ENCODE measurements at places on chromosomes 16 and 17.

- DNase-seq, result peak; percentile 94
Measured at GRCh38 chr17:36463916-36464764, 22.3 kb upstream of the ZNHIT3 start.

DNA sequence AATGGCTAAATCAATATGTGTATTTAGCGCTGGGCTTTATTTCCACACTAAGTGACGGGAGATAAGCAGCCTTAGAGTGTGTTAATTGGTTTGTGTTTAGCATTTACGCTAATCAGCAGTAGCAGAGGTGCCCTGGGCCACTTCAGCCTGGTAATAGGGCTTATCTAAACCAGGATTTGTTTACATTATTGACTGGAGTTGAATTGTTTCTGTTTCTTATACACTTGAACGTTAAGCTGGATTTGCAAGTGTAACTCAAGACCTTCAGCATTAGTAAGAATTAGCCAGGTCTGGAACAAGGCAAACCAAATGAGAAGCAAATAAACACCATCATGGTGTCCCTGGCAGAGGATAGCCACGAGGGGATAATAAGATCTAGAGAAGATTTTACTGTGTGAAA is 313.6 kb downstream of the HS3ST4 start:
- DNase-seq, result no peak

- peak; percentile 0 for DNase-seq
Measured at GRCh38 chr17:74524653-74525464, 6.4 kb downstream of the CD300LB start.

DNA sequence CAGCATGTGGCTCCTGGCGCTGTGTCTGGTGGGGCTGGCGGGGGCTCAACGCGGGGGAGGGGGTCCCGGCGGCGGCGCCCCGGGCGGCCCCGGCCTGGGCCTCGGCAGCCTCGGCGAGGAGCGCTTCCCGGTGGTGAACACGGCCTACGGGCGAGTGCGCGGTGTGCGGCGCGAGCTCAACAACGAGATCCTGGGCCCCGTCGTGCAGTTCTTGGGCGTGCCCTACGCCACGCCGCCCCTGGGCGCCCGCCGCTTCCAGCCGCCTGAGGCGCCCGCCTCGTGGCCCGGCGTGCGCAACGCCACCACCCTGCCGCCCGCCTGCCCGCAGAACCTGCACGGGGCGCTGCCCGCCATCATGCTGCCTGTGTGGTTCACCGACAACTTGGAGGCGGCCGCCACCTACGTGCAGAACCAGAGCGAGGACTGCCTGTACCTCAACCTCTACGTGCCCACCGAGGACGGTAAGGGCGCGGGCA is 645 bp downstream of the NLGN2 start:
- no peak for DNase-seq

DNA sequence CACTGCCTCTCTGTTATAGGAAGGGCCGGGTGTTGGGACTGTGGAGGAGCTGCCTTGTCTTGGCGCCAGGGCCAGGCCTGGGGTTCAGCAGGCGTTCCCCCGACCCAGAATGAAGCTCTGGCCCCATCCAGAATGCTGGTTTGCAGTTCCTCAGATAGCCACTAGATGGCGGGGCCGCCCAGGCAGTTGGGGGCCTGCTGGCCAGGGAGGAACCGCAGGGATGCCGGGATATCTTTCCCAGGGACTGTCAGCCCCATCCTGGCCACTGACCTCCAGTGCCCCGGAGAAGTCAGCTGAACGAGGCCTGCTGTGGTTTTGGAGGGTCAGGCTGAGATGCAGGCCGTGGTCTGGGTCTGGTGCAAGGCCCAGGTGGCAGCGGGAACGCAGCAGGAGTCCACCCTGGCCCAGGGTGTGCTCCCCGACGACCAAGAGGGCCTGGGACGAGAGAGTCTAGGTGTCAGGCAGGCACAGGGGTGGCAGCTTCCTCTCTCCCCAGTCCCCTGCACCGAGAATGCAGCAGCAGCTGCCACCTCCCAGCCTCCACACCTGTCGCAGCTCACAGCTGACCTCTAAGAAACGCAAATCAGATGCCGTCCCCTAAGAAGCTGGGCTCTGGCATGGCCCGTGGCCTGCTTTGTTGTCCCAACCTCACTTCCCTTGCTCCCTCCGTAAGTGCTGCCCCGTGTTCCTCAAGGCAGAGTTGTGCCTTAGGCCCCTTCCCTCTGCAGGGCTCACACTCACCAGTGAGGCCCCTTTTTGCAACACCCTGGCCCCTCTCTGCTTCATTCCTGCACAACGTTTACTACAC is 51.2 kb downstream of the RMI2 start:
- DNase-seq, result peak; percentile 76

GRCh38 chr17:55090079-55090492 is 121.5 kb downstream of the STXBP4 start:
- peak; percentile 23 for DNase-seq

- no peak for DNase-seq
Measured at GRCh38 chr17:78429618-78429995, 51.2 kb downstream of the PGS1 start.

DNA sequence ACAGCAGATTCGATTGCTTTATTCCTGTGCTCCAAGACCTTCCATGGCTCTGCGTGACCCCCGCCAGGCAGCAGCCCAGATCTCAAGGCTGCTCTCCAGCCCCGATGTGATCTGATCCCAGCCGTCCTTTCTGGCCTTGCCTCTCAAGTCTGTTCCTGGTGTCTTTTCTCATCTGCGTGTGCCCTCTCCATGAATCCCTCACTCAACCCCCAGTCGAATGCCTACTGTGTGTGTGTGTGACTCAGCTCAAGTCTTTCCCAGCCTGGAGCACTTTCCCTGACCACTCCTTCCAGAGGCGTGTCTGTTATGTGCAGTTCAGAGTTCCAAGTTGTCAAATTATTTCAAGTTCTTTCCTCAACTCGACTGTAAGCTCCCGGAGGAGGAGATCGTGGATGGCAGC is 64.0 kb downstream of the MRM1 start:
- DNase-seq, result no peak

- DNase-seq, result no peak
Measured at GRCh38 chr17:73323409-73324159, 11.8 kb upstream of the CDC42EP4 start.

Measured in stomach (tissue), 19 donors.